ENCODE measurements at places on chromosomes 2 and 18.
A peak's percentile ranks its signal among the peaks of the same experiment; 100 is the strongest.

DNA sequence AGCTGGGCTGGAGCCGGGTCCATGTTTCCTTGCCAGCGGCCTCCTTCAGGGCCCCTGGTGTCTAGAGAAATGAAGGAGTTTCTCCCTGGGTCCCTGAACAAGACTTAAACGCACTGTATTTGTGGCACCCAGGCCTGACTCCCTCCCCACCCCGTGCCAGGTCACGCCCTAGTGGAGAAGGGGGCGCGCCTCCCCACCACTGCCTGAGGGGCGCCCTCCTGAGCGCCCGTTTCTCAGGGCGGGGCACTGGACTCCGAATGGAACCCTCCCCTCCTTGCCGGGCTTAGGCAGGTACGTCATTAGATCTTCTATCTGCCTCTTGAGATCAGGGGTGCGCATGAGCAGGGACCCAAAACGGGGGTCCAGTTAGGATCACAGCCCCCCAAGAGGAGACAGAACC lies 16.3 kb downstream of the ODC1 start:
- DNase-seq: no peak

- no peak for DNase-seq
Observed at GRCh38 chr2:160515120-160515519, 21.5 kb upstream of the RBMS1 start.

- DNase-seq: peak; percentile 5
Observed at GRCh38 chr2:221514305-221515040, 57.6 kb downstream of the EPHA4 start.

GRCh38 chr2:166068981-166069380 lies 58.8 kb downstream of the SCN1A start:
- no peak for DNase-seq

- no peak for DNase-seq
Observed at GRCh38 chr2:1625281-1626001, 118.9 kb downstream of the PXDN start.

DNA sequence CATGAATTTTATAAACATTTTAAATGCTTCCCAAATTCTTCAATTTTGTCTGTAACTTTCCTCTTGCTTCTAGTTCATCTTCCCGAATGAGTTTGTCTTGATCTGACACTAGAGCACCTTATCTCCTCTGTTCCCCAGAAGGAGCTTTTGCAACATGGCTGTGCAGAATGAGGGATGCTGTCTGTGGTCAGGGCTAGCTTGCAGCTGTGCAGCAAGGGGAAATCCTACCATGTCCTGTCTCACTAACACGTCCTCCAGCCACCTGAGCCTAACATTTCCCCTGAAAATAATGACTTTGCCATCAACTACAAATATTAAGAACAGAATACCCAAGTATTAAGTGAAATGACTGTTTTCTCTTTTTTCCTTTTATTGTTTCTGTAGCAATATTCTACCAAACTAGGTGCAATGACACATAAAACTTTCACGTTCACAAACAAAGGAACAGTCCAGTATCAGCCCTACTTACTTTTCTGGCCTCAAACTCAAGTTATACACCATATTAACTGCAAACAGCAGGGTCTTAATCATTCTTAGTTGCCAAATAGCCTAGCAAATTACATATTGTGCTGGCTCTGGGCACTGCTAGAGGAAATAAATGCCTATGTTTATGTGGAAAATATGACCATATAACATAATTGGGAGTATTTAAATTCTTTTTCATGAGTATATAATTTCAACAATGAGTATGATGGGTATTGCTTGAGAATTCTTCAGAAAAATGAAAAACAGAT lies 423.3 kb downstream of the CMPK2 start:
- DNase-seq: no peak

DNA sequence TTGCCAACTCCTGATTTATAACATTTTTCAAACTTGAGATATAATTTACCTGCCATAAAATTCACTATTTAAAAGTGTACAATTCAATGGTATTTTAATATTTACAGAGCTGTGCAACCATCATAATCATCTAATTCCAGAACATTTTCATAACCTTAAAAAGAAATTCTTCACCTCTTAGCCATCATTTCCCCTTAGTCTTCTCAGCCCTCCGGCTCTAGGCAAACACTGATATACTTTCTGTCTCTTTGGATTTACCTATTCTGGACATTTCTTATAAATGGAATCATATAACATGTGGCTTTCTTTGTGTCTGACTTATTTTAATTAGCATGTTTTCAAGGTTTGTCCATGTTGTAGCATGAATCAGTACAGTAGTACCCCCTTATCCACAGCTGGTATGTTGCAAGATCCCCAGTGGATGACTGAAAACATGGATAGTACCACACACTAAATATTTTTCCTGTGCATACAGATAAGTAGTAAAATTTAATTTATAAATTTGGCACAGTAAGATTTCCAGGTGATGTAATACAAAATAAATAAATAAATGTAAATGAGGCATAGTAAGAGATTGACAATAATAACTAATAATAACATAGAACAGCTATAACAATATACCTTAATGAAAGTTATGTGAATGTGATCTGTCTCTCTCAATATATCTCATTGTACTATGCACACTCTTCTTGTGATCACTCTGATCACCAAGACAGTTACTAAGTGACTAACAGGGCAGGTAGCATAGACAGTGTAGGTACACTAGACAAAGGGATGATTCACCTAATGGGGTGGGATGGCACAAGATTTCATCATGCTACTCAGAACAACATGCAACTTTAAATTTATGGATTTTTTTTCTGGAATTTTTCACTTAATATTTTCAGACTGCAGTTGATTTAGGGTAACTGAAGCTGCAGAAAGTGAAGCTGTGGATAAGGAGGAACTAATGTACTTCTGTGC lies 73.1 kb downstream of the RAB3GAP1 start:
- DNase-seq: no peak

All from NCI-H1092 treated with DMSO at 0.1 percent for 48 hours (cell line).